ENCODE measurements at places on chromosomes 3 and 15. TPM values are rescaled to one million over a fixed set of nuclear protein-coding genes. Genes with fewer than 3 reads are reported as not detected.

DNA sequence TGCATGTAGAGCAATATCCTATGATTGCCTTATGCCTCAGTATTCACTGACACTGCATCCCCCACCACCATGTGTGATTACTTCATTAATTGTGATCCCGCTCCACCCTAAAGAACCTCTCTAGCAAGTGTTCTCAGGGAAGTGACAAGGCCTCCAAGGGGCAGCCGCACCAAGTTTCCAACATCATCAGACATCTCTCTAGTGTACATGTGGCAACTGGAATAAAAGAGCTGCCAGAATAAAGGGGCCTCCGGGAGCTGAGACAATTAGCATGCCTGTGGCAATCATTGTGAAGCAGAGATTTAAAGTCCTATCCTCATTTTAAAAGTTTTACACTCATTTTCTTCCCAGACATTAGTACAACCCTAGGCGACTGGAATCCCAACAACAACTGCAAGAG lies 902.1 kb upstream of the SEMA6D start:
- H3K36me3 ChIP-seq = no peaks in the 10 kb centered on the region
- H3K27ac ChIP-seq = no peak overlapping the region
- peaks cover 6% of the 10 kb centered on the region for H3K4me1 ChIP-seq
- H3K4me3 ChIP-seq = no peak overlapping the region

DNA sequence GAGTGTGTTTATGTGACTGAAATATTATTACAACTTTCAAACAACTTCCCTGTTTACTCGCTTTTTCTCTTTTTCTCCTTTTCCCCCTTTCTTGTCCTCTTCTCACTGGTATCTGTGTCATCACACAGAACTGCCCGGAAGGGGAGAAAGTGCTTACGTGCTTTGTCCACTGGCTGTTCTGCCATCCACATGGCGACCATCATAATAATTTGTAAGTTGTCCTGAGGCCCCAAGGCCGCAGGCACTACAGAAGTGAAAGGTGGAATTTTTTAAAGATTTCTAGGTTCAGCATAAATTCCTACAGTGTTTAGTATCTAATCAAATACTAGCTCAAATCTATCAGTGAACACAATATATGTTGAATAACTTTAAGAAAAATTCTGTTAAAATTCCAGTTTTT lies 26.7 kb upstream of the ABHD10 start:
- no peak overlapping the region for H3K4me3 ChIP-seq
- H3K27ac ChIP-seq = no peak overlapping the region
- DNase-seq = no peak
- peaks cover 5% of the 10 kb centered on the region for H3K4me1 ChIP-seq

Gene ZPLD1
- total RNA-seq = not detected

GRCh38 chr3:23741036-23741706 lies 64.6 kb upstream of the UBE2E1 start:
- H3K4me3 ChIP-seq = no peak overlapping the region
- DNase-seq = no peak
- H3K4me1 ChIP-seq = peaks cover 22% of the 10 kb centered on the region
- H3K27ac ChIP-seq = no peak overlapping the region
- peaks cover 39% of the 10 kb centered on the region for H3K27me3 ChIP-seq

GRCh38 chr15:60993008-60993407 lies 236.1 kb downstream of the RORA start:
- H3K27ac ChIP-seq = no peak overlapping the region
- DNase-seq = no peak
- H3K27me3 ChIP-seq = no peaks in the 10 kb centered on the region

DNA sequence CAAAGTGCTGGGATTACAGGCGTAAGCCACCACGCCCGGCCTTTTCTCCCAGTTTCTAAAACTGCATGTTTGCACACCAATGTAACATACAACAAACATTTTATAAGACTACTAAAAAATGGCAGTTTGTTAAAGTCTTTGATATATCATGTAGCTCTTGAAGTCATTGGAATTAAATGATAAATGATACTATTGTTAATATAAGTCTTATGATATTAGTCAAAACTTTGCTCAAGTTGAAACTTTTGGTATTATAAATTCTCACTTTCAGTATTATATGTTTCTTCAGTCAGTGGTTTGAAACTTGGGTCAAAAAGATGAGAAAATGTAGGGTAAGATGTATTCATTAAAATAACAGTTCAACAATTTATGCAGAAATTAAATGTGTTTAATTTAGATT lies 117.6 kb upstream of the TBL1XR1 start:
- no peak overlapping the region for H3K4me3 ChIP-seq
- no peak overlapping the region for H3K27ac ChIP-seq
- no peaks in the 10 kb centered on the region for H3K4me1 ChIP-seq
- H3K27me3 ChIP-seq = no peaks in the 10 kb centered on the region
- no peak for DNase-seq

GRCh38 chr15:101182215-101182614 lies 69.6 kb downstream of the CHSY1 start:
- no peaks in the 10 kb centered on the region for H3K27me3 ChIP-seq
- H3K4me3 ChIP-seq = no peak overlapping the region
- no peak overlapping the region for H3K27ac ChIP-seq
- no peaks in the 10 kb centered on the region for H3K4me1 ChIP-seq
- peaks cover 38% of the 10 kb centered on the region for H3K36me3 ChIP-seq

Gene CLRN1
- not detected for total RNA-seq

DNA sequence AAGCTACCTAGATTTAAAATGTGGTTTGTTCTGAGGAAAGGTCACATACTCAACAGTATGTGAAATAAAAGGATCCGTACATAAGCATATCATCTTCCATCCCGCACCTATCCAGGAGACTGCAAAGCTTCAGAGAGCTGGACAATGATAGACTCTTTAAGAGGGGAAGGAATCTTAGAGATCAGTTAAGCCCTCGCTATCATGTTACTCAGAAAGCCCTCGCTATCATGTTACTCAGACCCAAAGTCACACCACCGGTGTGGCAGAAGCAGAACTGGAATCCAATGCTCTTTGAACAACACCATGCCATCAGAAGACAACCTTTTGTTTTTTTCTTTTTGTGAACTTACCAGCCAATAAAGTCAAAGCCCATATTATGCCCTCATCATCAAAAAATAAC lies 5.8 kb downstream of the ANO10 start:
- no peak for DNase-seq
- H3K27me3 ChIP-seq = no peaks in the 10 kb centered on the region
- H3K4me1 ChIP-seq = peaks cover 4% of the 10 kb centered on the region
- no peak overlapping the region for H3K27ac ChIP-seq
- no peak overlapping the region for H3K4me3 ChIP-seq
- H3K36me3 ChIP-seq = no peaks in the 10 kb centered on the region

DNA sequence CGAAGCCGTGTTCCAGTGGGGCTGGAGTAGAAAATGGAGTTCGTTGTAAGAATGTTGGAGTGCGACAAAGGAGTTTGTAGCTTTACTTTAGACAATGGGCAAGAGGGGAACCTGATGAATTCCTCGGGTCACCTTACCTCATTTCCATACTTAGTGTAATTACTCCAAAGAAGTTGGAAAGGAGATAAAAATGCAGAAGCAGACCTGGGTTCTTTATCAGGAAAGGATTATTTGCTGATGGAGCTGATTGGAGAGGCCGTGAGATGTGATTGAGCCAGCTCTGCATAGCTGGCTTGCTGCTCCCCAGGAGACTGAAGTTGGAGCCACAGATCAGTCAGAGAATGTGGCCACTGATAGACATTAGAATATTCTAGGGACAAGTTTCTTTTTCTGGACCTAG lies 33.4 kb upstream of the TBL1XR1 start:
- no peak for DNase-seq
- no peak overlapping the region for H3K27ac ChIP-seq

Gene CLEC3B
- total RNA-seq = 1.2 TPM
